ENCODE measurements at places on chromosomes 11 and 22. TPM values are rescaled to one million over a fixed set of nuclear protein-coding genes. Genes with fewer than 3 reads are reported as not detected.

The SCGB1D2 gene
- not detected for total RNA-seq

The TCN2 gene
- 1.8 TPM for total RNA-seq

The GPHA2 gene
- total RNA-seq, result not detected

The MYRF gene
- 0.18 TPM for total RNA-seq

The IL10RA gene
- total RNA-seq, result not detected

The CLCF1 gene
- 1.6 TPM for total RNA-seq

The KRTAP5-10 gene
- total RNA-seq, result not detected

The CYP2D6 gene
- total RNA-seq, result 0.71 TPM

The LMNTD2 gene
- total RNA-seq, result 0.95 TPM

The ZBTB3 gene
- 5.2 TPM for total RNA-seq

The CARD16 gene
- total RNA-seq, result 11.6 TPM
